Muscle of leg (tissue), 16 donors: ENCODE measurements at places on chromosomes 13 and 19. TPM values are rescaled to one million over a fixed set of nuclear protein-coding genes. Genes with fewer than 3 reads are reported as not detected.

DNA sequence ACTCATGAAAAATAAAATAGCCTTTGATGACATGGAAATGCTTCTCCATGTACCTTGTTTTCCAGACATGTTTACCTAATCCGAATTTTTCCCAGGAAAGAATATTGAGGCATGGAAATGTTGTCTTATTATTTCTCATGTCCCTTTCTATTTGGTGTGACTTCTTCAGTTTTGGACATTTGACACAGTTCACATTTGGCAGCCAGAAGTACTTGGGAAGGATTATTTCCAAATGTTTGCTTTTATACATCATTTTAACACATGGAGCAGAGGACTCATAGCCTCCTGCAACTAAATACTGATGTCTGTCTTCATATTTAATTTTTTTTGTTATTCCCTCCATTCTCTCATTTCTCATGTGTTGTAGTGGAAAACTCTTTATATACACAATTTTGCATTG, 94.3 kb downstream of the POSTN start:
- peak; percentile 56 for DNase-seq

DNA sequence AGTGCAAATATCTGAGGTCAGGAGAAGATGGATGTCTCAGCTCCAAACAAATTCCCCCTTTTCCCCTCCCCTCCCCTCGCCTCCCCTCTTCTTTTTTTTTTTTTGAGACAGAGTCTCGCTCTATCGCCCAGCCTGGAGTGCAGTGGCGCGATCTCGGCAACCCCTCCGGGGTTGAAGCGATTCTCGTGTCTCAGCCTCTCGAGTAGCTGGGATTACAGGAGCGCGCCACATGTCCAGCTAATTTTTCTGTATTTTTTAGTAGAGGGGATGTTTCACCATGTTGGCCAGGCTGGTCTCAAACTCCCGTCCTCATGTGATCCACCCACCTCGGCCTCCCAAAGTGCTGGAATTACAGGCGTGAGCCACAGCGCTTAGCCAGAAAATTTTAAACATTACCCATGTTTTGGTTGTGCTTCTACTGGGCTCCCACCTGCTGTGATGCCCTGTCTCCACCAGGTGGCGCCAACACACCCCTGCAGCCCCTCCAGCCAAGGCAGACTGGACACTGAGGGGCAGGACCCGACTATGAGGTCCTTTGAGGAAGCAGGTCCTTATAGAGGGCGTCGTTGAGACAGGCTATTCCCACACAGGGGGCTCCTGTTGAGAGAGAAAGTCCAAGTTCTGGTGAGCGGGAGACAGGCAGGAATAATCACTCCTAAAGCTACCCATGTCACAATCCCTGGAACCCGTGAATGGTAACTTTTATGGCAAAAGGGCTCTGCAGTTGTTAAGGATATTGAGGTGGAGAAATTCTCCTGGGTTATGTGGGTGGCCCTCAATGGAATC, 6.3 kb downstream of the ERICH4 start:
- peak; percentile 79 for DNase-seq

DNA sequence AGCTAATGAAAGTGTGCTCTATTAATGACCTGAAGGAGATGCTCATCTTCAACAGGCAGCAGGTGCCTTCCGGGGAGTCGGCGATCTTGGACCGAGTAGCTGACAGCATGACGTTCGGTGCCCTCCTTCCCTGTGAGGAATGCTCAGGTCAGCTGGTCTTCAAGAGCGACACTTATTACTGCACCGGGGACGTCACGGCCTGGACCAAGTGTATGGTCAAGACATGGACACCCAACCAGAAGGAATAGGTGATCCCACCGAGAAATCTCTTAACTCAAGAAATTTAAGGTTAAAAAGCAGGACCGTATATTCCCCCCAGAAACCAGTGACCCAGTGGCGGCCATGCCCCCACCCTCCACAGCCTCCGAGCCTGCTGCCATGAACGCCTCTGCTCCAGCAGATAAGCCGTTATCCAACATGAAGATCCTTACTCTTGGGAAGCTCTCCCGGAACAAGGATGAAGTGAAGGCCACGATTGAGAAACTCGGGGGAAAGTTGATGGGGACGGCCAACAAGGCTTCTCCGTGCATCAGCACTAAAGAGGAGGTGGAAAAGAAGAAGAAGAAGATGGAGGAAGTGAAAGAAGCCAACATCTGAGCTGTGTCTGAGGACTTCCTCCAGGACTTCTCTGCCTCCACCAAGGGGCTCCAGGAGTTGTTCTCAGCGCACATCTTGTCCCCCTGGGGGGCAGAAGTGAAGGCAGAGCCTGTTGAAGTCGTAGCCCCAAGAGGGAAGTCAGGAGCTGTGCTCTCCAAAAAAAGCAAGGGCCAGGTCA, 22.8 kb upstream of the ANKRD10 start:
- DNase-seq: peak; percentile 34

Gene WDR87
- polyA plus RNA-seq: 0.07 TPM

DNA sequence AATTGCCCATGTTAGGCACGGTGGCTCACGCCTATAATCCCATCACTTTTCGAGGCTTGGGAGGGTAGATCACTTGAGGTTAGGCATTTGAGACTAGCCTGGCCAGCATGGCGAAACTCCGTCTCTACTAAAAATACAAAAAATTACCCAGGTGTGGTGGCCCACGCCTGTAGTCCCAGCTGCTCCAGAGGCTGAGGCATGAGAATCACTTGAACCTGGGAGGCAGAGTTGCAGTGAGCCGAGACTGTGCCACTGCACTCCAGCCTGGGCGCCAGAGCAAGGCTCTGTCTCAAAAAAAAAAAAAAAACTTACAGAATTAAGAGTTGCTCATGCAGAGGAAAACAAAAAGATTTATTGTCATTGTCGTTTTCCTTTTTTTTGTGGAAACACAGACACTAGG, 3.4 kb upstream of the PSMC4 start:
- no peak for DNase-seq

- DNase-seq: peak; percentile 70
These were observed 838 bp upstream of the MYADM start for GRCh38 chr19:53866865-53867224.

Gene CC2D1A
- polyA plus RNA-seq: 16.1 TPM

Gene REEP6
- 11.9 TPM for polyA plus RNA-seq

Gene ZNF784
- 8.9 TPM for polyA plus RNA-seq

GRCh38 chr19:38224014-38224862, at the start of gene DPF1:
DPF1 (minus strand) TSS chr19:38224222; CDS start chr19:38224142, 80 bp downstream.
- DNase-seq: peak; percentile 84

DNA sequence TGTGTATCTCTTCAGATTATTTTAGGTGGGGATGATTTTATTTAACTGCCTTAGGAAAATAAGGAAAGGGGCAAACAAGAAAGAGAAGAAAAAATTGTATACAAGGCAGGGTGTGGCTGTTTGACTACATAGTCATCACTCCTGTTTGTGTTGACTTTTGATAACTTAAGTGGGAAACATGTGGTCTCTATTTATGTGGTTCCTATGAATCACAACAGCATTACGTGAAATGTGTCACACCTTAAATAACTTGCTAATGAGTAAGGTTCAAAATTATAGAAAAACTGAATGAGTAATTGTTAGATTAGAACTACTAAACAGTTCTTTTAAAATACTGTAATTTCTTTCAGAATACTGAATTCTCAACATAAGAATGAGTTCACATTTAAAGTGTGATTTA, 69.3 kb downstream of the LMO7 start:
- no peak for DNase-seq

Gene CEBPG
- polyA plus RNA-seq: 23.3 TPM

Gene OR4F17
- not detected for polyA plus RNA-seq

Gene ZNF490
- 2.0 TPM for polyA plus RNA-seq

- no peak for DNase-seq
These were observed 593.0 kb downstream of the UQCRFS1 start for GRCh38 chr19:28619816-28620429.
